Stimulated activated naive B cell treated with anti-CD40 and anti-IgM and Interleukin-4, amounts not matched to agents 10 μg/mL and 1 μg/mL and 100 μg/mL, for 72 hours (primary cell): ENCODE measurements at places on chromosomes 6 and 20.

- DNase-seq, result no peak
These were observed 82.6 kb downstream of the ASXL1 start for GRCh38 chr20:32440758-32441078.

- no peak for DNase-seq
These were observed 78.4 kb downstream of the NOL4L start for GRCh38 chr20:32506721-32507120.

- no peak for DNase-seq
These were observed 685.7 kb downstream of the BCKDHB start for GRCh38 chr6:80792151-80792550.

- DNase-seq, result no peak
These were observed 7.0 kb downstream of the KAT14 start for GRCh38 chr20:18144541-18145099.

- peak; percentile 39 for DNase-seq
These were observed 44.0 kb upstream of the ZBTB24 start for GRCh38 chr6:109526905-109527628.

DNA sequence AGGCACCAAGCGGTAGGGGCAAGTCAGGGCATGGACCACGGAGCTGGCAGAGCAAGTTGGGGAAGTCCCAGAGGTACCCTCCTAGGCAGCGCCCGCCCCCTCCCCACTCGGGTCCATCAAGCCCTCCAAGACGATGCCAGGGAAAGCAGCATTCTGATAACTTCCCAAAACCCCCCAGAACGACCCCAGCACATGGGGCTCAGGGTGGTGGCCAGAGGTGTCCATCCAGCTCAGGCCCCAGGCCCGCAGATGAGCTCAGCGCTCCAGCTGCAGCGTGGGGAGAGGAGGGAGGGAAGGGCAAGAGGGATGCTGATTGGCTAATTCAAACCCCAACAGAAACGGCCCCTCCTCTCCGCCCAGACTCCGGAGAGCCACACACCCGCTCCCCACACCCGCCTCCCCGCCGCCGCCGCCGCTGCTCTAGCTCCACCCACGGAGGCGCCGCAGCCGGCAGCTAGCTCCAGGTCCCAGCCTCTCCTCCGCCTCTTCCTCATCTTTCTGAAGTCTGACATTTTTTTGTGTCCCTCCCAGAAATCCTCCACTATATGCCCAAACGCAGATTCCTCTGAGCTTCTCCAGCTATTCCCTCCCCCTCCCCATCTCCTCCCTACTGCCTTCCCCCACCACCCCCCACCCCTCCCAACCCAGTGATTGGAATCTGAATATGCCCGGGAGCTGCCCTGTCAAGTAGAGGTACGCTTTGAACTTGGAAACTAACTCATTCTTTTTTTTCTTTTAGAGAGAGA lies 40.3 kb upstream of the TLDC2 start:
- peak; percentile 70 for DNase-seq

DNA sequence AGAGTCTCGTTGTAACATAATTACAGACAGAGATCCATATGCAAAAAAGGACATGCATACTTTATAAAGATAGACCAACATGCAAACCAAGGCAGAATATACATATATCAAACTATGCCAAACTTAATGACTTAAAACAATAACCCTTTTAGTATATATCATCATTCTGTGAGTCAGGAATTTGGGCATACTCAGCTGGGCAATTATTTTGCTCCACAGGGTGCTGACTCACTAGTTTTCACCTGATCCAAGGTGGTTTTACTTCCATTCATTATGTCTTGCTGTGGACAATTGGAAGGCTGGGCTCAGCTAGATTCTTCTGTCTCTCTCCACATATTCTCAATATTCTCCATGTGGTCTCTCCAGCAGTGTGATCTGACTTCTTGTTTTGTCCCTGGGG lies 41.2 kb upstream of the RNF146 start:
- DNase-seq, result no peak

DNA sequence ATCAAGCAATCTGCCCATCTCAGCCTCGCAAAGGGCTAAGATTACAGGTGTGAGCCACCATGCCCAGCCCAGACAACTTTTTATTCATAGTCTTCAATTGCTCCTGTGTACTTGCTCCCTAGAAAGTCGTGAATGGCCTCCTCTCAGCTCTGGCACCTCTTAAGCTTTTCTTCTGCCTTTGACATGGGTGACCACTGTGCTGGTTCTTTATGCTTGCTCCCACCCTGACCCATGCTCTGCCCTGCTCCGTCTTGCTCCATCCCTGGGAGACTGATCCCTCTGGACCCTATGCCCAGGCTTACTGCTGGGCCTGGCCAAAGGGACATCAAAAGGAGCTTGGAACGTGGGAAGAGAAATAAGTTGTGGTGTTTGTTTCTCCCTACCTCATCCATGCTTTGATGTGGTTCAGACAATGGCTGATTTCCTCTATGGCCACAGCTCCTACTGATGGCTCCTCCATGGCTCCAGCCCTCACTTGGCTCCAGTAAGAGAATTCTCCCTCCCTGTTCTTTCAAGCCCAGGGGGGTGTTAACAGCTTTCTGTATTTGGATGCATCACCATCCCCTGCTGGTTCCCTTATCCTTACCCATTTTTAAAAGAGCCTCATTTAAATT lies 7.7 kb upstream of the TREM2 start:
- no peak for DNase-seq

DNA sequence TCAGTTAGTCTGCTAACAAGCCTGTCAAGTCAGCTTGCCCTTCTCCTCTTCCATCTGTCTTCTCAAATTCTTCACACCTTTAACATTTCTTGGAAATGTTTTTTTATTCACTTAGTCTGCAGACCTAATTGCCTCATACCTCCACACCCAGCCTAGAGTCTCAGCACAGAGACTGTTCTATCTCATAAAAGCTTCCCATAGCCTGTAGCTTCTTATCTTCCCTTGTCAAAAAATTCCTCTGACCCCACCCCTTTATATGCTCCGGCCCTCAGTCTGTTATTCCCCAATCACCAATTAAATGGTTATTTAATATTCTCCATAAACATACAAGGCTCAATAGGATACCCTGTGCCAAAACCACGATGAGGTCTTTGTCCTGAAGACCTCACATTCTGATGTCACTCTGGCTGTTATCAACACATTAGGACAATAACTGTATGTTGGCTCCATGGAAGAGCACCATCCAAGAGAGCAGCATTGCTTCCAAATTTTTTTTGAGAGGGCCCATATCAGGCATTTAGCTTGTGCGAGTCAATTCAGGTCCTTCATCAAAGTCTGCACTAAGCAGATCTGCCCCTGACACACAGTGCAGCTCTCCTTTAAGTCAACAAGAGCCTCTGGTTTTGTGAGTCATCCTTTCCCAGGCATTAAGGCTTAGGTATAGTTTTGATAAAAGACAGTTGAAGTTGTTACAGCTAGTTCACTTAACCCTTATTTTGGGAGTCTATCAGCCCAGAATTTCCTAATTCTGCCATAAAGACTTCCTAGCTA lies 83.2 kb upstream of the TBX18 start:
- no peak for DNase-seq

- no peak for DNase-seq
These were observed 173.8 kb downstream of the GMPR start for GRCh38 chr6:16412171-16412570.

DNA sequence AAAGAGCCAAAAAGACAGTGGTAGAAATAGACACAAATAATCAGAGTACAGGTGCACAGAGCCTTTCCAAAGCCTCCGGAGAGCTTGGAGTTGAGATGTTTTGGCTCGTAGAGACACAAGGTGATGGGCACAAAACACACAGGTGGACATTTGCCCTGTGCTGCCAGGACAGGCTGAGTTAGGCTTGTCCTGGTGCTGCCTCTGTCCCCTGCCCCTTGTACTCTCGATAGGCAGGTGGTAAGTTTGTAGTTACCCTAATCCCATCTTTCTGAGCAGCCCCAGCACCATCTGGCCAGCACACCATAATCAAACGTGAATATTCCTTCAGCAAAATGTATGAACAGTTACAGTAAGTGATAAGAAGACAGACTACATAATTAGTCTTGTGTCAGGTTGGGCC lies 95.5 kb downstream of the FOXC1 start:
- DNase-seq, result no peak

DNA sequence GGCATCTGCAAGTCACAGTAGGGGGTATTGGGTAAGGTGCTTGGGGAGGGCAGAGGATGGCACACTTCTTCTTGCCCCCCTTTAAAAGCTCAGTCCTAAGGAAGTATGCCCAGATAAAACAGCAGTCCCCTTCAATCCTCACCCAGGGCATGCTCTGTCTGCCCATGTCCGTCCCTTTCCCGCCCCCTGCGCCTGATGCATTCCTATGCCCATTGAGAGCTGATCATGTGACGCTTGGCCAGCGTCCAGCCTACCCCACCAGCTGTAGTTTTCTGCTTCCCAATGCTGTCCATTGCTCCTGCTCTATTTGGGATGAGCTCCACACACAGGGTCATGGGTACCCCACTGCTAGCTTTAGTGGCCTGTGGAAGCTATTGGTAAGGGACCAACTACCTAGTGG lies 8.3 kb downstream of the SIGLEC1 start:
- DNase-seq, result no peak
